ENCODE measurements at places on chromosomes 1 and 21. TPM values are rescaled to one million over a fixed set of nuclear protein-coding genes. Genes with fewer than 3 reads are reported as not detected.

- no peaks in the 10 kb centered on the region for H3K36me3 ChIP-seq
- H3K27me3 ChIP-seq: peaks cover 5% of the 10 kb centered on the region
- H3K27ac ChIP-seq: peak overlapping the region; percentile 14
- peaks cover 38% of the 10 kb centered on the region for H3K4me1 ChIP-seq
- no peak for DNase-seq
- H3K4me3 ChIP-seq: peak overlapping the region; percentile 56
Measured at GRCh38 chr1:240090014-240090413, 1.7 kb upstream of the FMN2 start.

GRCh38 chr1:18901952-18902522, 318 bp downstream of the ALDH4A1 start:
- H3K4me3 ChIP-seq: peak overlapping the region; percentile 98
- H3K36me3 ChIP-seq: no peaks in the 10 kb centered on the region
- DNase-seq: no peak
- H3K27me3 ChIP-seq: no peaks in the 10 kb centered on the region
- H3K4me1 ChIP-seq: peaks cover 35% of the 10 kb centered on the region

DNA sequence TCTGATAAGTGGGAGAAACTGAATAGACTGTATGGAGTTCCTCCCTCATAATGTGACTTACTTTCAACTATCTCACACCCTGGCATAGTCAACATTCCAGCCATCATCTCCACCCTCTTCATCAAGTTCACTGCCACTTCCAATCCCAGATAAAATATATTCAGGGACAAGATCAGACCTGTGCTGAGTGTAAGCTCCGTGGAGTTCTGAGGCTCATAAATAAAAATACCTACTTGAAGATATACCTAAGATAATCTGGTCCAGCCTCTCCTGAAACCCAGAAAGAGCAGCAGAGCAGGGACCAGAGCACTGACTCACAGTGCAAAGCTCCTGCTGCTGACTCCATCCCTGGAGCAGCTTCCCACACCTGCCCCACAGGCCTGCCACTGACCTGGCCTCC, 1.7 kb upstream of the LCE7A start:
- no peak for DNase-seq
- no peak overlapping the region for H3K27ac ChIP-seq
- H3K4me1 ChIP-seq: no peaks in the 10 kb centered on the region
- H3K36me3 ChIP-seq: no peaks in the 10 kb centered on the region
- H3K27me3 ChIP-seq: no peaks in the 10 kb centered on the region

- no peak for DNase-seq
- H3K27ac ChIP-seq: no peak overlapping the region
- H3K36me3 ChIP-seq: no peaks in the 10 kb centered on the region
- H3K27me3 ChIP-seq: no peaks in the 10 kb centered on the region
- no peak overlapping the region for H3K4me3 ChIP-seq
Measured at GRCh38 chr1:115781343-115781742, 12.8 kb upstream of the CASQ2 start.

- H3K4me1 ChIP-seq: peaks cover 21% of the 10 kb centered on the region
- no peaks in the 10 kb centered on the region for H3K27me3 ChIP-seq
- H3K4me3 ChIP-seq: no peak overlapping the region
- no peaks in the 10 kb centered on the region for H3K36me3 ChIP-seq
- DNase-seq: no peak
- H3K27ac ChIP-seq: no peak overlapping the region
Measured at GRCh38 chr1:56060906-56061305, 518.5 kb downstream of the PLPP3 start.

- peaks cover 20% of the 10 kb centered on the region for H3K27me3 ChIP-seq
- H3K27ac ChIP-seq: no peak overlapping the region
- no peaks in the 10 kb centered on the region for H3K4me1 ChIP-seq
- DNase-seq: no peak
- H3K36me3 ChIP-seq: no peaks in the 10 kb centered on the region
Measured at GRCh38 chr1:22388671-22389450, 62.8 kb upstream of the ZBTB40 start.

GRCh38 chr1:91637539-91637994, 136.9 kb downstream of the CDC7 start:
- H3K36me3 ChIP-seq: peaks cover 10% of the 10 kb centered on the region
- H3K4me3 ChIP-seq: no peak overlapping the region
- H3K27ac ChIP-seq: peak overlapping the region; percentile 35
- H3K27me3 ChIP-seq: no peaks in the 10 kb centered on the region

DNA sequence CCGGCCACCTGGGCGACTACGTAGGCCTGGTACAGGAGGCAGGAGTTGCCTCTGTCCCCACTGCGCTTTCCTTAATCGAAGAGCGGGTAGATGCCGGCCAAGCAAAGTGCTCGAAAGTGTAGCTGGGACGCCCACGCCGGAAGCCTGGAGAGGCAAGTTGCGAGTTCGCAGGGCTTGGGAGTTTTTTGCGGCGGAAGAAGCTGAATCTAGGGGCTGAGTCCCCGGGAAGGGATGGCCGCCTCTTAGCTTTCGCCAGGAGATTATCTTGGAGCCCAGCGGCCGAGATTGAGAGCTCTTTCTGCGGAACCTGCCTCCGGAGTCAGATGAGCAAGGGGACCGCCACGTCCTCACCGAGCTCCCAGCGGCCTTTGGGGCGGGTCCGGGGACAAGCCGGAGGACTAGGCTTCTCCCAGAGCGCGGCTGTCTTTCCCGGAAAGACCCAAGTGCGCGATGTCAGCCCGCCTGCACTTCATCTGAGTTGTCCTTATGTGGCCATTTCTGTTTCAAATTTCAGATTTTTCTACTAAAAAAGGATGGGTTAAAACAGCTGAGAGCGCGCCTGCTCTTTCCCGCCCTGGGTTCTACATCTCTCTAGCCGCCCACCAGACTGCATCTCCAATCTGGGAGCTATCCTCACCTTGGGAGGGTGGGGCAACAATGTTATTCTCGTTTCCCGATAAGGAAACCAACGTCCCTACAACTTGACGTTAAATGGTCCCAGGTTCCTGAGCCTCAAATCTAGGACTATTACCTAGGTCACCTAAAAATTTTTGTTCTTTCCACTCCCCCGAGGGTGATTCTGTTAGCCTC, 12.4 kb upstream of the TBX15 start:
- H3K27me3 ChIP-seq: peaks cover 99% of the 10 kb centered on the region
- H3K4me3 ChIP-seq: peak overlapping the region; percentile 36
- peaks cover 17% of the 10 kb centered on the region for H3K4me1 ChIP-seq

GRCh38 chr1:69836971-69837636, 269.4 kb downstream of the LRRC7 start:
- H3K4me1 ChIP-seq: peaks cover 4% of the 10 kb centered on the region
- no peak overlapping the region for H3K4me3 ChIP-seq
- H3K36me3 ChIP-seq: no peaks in the 10 kb centered on the region
- DNase-seq: no peak

- no peaks in the 10 kb centered on the region for H3K27me3 ChIP-seq
- DNase-seq: no peak
- no peak overlapping the region for H3K4me3 ChIP-seq
- no peaks in the 10 kb centered on the region for H3K4me1 ChIP-seq
- H3K27ac ChIP-seq: no peak overlapping the region
Measured at GRCh38 chr1:229758101-229759036, 132.3 kb downstream of the URB2 start.

GRCh38 chr1:154568157-154568815, 708 bp downstream of the CHRNB2 start:
- H3K4me3 ChIP-seq: peak overlapping the region; percentile 83
- peaks cover 7% of the 10 kb centered on the region for H3K36me3 ChIP-seq
- H3K4me1 ChIP-seq: peaks cover 17% of the 10 kb centered on the region
- H3K27me3 ChIP-seq: peaks cover 33% of the 10 kb centered on the region

GRCh38 chr1:99992760-99993467, 23.1 kb downstream of the SLC35A3 start:
- H3K36me3 ChIP-seq: peaks cover 46% of the 10 kb centered on the region
- no peaks in the 10 kb centered on the region for H3K4me1 ChIP-seq
- DNase-seq: no peak
- H3K27ac ChIP-seq: no peak overlapping the region
- no peaks in the 10 kb centered on the region for H3K27me3 ChIP-seq

GRCh38 chr1:171636141-171636540, 14.1 kb downstream of the MYOCOS start:
- peaks cover 3% of the 10 kb centered on the region for H3K27me3 ChIP-seq
- H3K4me1 ChIP-seq: no peaks in the 10 kb centered on the region
- DNase-seq: no peak
- H3K27ac ChIP-seq: no peak overlapping the region
- H3K36me3 ChIP-seq: no peaks in the 10 kb centered on the region

FOXE3 gene
- total RNA-seq: not detected

CSF3R gene
- not detected for total RNA-seq

HSD3B1 gene
- not detected for total RNA-seq

HNRNPCL2 gene
- not detected for total RNA-seq

CRYAA gene
- total RNA-seq: not detected

PIK3CD gene
- 1.2 TPM for total RNA-seq

LIN28A gene
- 455 TPM for total RNA-seq

RABGAP1L gene
- 25.6 TPM for total RNA-seq
